ENCODE measurements at places on chromosomes 13 and 19.

GRCh38 chr13:48403151-48403631 lies 9.7 kb downstream of the LPAR6 start:
- DNase-seq, result no peak

DNA sequence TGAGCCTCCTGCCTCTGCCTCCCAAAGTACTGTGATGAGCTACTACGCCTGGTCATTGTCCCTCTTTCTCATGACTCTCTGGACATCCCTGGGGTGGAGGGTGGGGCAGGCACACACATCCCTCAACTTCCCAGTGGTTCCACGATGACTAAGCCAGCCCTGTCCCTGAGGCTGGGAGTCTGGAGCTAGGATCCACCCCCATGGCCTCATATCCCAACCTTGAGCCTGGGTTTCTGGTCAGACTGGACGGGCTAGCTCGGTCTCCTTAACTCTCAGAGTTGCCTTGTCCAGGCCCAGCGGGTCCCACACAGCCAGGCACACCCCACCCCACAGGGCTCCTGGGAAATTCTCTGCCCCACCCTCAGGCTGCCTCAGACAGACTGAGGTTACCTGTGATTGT lies 19.6 kb downstream of the IER2 start:
- DNase-seq, result no peak

DNA sequence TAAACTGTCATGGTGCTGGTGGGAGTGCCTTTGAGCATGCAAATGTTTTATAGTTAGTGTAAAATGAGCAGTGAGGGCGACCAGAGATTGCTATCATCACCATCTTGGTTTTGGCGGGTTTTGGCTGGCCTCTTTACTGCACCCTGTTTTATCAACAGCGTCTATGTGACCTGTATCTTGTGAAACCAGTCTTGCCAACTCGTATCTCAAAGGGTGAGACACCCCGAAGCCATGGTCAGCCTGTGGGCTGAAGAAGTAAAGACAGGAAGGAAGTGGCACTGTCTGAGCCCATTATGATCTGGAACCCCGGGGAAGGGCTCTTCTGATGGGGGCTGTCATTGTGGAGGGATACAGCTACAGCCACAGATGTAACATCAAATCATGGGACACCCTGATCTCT lies 81.5 kb upstream of the FAM216B start:
- no peak for DNase-seq

GRCh38 chr13:36753176-36753575 lies 65.8 kb upstream of the RFXAP start:
- DNase-seq, result no peak

GRCh38 chr19:16216744-16217670 lies 19.3 kb downstream of the AP1M1 start:
- no peak for DNase-seq

- DNase-seq, result no peak
Observed at GRCh38 chr19:11361037-11361770, 6.0 kb downstream of the PLPPR2 start.

GRCh38 chr13:94557684-94558235 lies 38.2 kb downstream of the TGDS start:
- no peak for DNase-seq

DNA sequence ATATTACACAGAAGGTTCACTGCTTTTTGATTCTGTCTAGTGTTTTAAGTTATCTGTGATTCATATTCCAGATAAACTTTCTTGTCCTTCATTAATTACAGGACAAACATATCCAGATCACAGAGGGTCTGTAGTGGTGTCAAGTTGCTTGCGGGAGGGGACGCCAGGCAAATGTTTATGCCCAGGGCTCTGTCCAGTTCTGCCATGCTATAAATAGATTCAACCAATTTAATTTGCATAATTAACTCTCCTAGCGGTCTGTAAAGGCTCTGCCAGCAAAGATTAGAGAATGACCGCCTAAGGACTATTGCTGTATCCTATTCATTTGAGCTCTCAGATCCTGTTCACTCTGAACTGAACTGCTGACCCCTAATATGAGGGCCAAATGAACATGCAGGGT lies 59.7 kb upstream of the TRPC4 start:
- no peak for DNase-seq

GRCh38 chr13:40550130-40550529 lies 116.3 kb downstream of the FOXO1 start:
- no peak for DNase-seq

- no peak for DNase-seq
Observed at GRCh38 chr13:23667750-23668149, 97.5 kb downstream of the TNFRSF19 start.

- DNase-seq, result no peak
Observed at GRCh38 chr13:23205807-23206206, 25.0 kb downstream of the SGCG start.

DNA sequence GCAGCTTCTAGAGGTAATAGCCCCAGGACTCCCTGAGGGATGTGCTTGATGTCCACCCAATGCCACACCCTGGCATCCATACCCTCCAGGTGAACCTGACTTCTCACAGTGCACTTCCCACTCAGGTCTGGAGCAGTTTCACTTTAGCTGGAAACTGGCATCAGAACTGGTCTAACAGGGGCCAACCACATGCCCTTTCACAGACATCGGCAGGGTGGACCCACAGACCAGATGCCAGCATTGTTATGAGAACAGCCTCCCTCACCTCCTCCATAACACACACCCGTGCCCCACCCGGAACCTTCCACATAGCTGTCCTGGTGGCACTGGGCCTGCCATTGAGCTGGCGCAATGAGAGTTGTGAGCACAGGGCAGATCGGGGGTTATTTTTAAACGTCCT lies 77.4 kb upstream of the GPR12 start:
- no peak for DNase-seq

DNA sequence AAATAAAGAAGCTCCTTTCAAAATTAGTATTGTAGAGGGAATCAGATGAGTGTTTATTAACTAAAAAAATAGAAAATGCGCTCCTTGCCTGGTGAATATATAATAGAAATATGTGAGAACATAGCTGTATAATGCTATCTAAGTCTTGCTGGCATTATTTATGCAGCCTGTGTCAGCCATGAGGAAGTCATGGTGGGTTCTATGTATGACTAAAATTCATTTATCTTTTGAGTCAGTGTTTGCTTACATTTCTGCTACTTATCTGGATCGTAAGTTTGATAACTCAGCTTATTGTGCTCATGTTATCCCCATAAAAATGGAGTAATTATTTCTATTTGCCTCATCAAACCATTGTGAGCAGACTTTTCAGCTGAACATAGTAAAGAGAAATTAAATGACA lies 449.3 kb downstream of the OXGR1 start:
- DNase-seq, result no peak

GRCh38 chr19:15859187-15859586 lies 38.7 kb downstream of the CYP4F2 start:
- DNase-seq, result no peak

DNA sequence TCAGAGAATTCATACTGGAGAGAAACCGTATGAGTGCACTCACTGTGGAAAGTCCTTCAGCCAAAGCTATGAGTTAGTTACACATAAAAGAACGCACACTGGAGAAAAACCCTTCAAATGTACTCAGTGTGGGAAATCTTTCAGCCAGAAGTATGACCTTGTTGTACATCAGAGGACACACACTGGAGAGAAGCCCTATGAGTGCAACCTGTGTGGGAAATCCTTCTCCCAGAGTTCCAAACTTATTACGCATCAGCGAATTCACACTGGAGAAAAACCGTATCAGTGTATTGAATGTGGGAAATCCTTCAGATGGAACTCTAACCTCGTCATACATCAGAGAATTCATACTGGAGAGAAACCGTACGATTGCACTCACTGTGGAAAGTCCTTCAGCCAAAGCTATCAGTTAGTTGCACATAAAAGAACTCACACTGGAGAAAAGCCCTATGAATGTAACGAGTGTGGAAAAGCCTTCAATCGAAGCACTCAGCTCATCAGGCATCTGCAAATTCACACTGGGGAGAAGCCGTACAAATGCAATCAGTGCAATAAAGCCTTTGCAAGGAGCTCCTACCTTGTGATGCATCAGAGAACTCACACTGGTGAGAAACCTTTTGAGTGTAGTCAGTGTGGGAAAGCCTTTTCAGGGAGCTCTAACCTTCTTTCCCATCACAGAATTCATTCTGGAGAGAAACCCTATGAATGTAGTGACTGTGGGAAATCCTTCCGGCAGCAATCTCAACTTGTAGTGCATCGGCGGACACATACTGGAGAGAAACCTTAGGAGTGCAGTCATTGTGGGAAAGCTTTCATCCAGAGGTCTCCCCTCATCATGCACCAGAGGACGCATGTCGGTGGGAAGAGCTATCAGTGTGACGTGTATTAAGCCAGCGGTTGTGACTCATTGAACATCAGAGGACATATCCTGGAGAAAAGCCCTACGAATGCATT lies 16.5 kb upstream of the ZNF8 start:
- no peak for DNase-seq

GRCh38 chr13:27659145-27659865 lies 37.6 kb downstream of the POLR1D start:
- DNase-seq, result no peak

- DNase-seq, result no peak
Observed at GRCh38 chr13:95304453-95304852, 3.2 kb upstream of the ABCC4 start.

GRCh38 chr19:47376589-47377144 lies 27.6 kb downstream of the DHX34 start:
- DNase-seq, result no peak

DNA sequence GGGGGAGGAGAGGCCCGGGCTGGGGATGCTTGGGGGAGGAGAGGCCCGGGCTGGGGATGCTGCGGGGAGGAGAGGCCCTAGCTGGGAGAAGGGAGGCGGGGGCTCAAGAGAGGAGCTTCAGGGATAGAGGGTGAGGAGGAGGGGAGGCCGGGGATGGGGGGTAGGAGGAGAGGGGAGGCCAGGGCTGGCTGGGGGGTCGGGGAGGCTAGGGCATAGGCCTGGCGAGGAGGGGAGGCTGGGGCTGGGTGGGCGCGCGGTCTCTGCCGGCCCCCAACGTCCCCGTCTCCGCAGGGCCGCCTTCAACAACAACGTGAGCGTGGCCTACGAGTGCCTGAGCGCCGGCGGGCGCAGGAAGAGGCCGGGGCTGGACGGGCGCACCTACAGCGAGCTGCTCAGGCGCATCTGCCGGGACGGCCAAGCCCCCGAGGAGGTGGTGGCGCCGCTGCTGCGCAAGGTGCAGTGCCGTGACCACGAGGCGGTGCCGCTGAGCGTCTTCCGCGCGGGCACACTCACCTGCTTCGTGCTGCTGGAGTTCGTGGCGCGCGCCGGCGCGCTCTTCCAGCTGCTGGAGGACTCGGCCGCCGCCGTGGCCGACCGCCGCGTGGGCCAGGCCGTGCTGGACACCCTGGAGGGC lies 11.4 kb downstream of the TPGS1 start:
- DNase-seq, result no peak

- no peak for DNase-seq
Observed at GRCh38 chr19:47848823-47849473, 10.1 kb upstream of the TPRX2 start.

- DNase-seq, result no peak
Observed at GRCh38 chr13:84077271-84077670, 195.0 kb upstream of the SLITRK1 start.

- DNase-seq, result no peak
Observed at GRCh38 chr19:2811735-2812413, 7.8 kb upstream of the ZNF554 start.

DNA sequence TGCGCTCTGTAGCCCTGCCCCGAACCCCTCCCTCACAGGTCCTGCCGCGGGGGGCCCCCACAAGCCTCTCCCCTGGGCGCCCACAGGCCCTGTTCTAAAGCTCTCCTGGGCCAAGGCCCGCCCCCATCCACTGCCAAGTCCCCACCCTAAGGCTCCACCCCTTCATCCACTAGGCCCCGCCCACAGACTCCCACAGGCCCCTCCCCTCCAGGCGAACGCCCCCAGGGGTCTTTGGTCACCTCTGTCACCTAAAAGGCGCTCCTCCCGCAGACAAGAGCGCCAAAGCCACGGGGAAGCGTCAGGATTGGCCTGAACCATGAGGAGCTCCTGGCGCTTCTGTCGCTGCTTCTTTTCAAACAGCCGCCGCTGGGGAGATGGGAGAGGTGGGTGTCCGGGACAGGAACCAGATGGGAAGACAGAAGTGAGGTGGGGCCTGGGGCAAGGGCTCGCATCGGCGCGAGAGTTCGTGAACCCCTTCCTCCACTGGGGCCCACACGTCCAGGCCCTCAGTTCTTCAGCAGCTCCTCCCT lies 2.3 kb downstream of the TULP2 start:
- DNase-seq, result no peak

- no peak for DNase-seq
Observed at GRCh38 chr13:111359930-111360329, 39.5 kb downstream of the TEX29 start.

DNA sequence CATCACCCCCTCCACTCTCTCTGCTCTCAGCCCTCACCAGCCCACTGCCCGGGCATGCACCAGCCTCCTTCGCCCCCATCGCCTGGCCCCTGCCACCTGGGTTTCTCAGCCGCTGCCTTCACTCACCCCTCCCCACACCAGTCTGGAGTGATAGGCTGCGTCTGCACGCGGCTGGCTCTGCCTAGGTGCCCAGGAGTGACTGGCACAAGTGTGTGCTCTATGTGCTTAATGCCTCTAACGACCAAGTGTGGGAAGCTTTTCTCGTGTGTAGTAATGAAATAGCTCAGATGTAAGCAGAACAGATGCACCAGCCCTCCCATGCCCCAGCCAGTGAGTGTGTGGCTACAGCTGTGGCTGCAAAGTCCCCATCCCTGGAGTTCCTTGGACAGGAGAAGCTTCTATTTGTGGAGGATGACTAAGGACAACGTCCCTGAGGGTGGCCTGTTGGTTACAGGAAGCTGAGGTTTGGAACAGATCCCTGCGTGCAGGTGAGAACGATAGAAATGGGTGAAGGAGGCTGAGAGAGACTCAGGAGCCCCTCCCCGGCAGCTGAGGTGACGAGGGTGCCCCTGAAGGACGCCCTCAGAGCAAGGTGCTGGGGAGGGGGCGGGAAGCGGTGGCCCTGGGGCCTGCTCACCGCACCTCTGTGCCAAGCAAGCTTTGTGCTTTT lies 35.6 kb downstream of the ATP11A start:
- DNase-seq, result no peak

DNA sequence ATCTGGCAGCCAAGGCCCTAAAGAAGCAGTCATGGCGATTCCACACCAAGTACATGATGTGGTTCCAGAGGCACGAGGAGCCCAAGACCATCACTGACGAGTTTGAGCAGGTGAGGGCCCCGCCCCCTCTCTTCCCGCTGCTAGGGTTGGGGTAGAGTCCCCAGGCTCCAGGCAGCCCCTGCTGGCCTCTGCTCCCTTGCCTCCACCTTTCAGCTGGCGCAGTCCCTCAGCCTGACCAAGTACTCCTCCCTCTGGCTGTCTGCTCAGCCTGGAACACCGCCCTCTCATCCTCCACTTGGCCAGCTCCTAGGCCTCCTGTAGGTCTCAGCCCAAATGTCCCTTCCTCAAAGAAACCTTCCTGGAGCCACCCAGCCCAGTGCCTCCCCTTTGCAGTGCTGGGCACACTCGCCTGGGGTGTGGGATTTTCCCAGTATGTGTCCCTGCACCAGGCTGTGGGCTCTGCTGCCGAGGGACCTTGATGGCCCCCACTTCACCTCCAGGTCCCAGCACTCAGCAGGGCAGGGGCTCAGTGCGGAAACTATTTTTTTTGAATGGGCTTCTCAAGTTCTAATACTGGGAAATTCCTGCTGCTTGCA lies 5.7 kb downstream of the LENG1 start:
- no peak for DNase-seq

GRCh38 chr13:109941221-109941620 lies 154.8 kb upstream of the IRS2 start:
- DNase-seq, result no peak

All from pons (tissue), 1 donor.